AG04449 (cell line): ENCODE measurements at places on chromosomes 5 and 9.

- DNase-seq: no peak
Measured at GRCh38 chr5:91928754-91929521, 545.8 kb upstream of the ARRDC3 start.

GRCh38 chr5:132423438-132423898, 54.0 kb downstream of the SLC22A5 start:
- DNase-seq: no peak

- DNase-seq: no peak
Measured at GRCh38 chr5:126741361-126741760, 35.6 kb upstream of the LMNB1 start.

DNA sequence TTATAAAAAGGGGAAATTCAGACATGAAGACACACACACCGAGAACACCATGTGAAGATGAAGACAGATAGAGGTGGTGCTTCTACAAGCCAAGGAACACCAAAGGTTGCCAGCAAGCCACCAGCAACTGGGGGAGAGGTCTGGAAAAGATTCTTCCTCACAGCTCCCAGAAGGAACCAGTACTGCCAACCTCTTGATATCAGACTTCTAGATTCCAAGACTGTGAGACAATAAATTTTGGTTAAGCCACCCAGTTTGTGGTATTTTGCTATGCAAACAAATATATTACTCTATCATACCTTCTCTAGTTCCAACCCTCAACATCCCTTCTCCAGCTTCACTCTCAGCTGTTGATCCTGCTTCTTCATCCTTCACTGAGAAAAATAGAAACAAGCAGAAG, 451.1 kb downstream of the EBF1 start:
- DNase-seq: no peak

DNA sequence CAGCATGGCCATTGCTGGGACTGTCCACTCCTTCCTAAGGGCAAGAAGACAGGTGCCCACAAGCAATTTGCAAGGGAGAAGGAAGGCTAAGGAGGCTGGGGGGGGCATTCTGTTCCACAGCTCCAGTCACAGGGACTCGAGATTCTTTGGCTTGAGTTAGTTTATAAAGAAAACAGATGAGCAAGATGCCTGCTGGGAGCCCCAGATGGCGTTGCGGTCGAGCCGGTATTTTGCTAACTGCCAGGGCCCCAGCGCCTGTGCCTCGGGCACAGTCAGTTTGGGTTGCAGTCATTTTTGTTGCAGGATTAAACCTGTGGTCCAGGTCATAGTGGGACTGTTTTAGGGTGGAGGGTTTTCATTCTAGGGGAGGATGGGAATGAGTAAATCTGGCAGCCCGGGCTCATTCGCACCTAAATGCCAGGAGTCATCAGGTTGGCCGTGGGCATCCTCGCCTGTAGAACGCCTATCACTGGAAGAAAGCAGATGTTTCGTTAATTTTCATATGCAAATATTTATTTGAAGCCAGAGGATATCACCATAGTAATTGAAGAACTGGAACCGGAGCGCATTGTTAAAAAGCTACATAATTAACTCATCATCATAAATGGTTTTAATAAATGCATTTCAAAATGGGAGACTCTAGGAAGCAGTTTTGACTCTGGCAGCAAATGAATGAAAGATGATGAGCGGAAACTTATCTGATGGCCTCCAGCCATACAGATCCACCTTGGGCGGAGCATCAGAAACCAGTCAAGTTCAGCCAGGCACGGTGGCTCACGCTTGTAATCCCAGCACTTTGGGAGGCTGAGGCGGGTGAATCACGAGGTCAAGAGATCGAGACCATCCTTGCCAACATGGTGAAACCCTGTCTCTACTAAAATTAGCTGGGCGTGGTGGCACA, 87.1 kb upstream of the FCN2 start:
- DNase-seq: no peak

DNA sequence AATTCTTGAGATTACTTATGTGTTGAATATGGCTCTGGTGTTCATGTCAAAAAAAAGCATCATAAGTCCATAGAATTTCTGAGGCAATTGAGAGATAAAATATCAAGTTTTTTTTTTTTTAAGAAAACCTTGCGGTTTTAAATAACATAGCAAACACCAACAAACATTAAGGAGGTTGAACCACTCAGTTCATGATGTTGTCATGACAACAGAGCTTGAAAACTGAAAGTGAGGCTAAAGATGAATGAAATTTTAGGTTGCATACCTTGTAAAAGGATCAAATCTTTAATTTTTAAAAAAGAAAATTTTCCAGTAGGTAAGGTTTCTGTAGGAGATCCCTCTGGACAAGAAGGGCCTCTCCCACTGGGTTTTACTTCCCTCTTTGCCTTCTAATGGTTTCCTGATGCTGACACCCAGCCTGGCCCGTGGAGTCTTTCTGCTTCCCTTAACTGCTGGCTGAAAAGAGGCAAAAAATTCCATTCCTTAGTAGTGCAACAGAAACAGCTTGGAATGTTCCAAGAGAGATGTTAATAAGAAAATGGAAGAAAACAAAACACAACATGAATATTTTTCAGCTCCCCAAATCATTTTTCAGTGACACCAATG, 60.0 kb upstream of the FER start:
- DNase-seq: no peak

GRCh38 chr5:103519550-103519949, 43.0 kb downstream of the NUDT12 start:
- no peak for DNase-seq

DNA sequence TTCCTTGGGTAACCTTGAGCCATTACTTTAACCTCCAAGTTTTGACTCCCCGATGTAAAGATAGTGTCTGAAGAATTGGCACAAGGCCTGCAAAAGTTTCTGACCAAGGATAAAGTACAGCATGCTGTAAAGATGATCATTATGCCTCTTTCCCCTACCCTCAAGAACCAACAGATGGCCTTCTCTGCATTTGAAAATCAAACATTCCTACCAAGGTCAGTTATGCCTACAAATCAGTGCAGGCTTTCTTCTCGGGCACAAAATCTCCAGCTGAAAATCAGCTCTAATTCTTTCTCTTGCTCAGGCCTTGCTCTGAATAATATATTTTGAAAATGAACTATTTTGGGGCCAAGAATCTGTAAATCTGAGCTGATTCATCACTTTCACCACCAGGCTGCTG, 59.7 kb downstream of the PPP2R2B start:
- DNase-seq: no peak

- DNase-seq: no peak
Measured at GRCh38 chr9:127905788-127906191, 6.4 kb upstream of the ST6GALNAC6 start.
